Ecto neural progenitor cell (in vitro differentiated cells): ENCODE measurements at places on chromosomes 11 and 22.

GRCh38 chr11:1803246-1803645 is 31.5 kb upstream of the SYT8 start:
- no peak for DNase-seq

DNA sequence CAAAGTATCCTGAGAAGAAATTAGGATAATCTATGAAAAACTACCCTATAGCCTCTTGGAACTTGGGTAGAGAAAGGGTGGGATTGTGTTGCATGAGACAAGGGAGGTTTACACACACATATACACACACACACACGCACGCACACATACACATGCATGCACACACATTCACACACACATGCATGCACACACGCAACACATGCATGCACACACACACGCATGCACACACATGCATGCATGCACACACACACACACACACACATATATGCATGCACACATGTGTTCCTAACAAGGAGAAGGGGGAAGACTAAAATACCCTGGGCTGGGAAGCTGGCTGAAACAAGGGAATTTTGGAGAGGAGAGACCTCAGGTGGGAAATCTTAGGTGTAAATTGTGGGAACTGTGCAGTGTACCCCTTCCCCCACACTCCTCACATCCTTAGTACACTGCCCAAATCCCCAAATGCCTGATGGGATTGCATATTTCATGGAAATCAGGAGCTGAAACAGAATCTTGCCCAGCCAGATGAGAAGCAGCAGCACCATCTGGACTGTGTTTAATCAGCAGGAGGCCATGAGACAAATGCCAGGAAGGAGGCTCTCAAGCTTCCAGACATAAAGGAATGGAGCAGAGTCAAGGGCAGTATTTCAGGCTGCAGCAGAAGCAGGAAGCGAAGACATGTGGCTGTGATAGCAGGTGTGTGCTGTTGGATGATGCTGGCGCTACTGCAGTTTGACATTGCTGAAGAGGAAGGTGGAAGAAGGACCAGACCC is 14.6 kb upstream of the POLD3 start:
- no peak for DNase-seq

DNA sequence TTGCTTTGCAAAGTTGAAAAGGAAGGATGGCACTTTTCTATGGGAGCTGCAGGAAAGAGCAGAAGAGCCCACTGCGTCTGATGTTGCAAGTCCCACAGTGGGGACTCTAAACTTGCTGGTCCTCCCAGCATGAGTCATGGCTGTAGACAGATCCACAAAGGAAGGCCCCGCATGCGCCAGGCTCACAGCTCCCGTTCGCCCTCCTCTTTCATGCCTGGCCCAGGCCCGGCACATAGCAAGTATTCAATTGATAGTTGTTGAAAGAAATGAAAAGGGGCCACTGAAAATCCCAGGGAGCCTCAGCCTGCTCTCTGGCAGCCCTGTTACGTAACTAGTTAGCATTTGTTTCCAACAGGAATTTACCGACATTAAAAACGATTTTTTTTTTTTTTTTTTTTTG is 18.9 kb downstream of the AP1B1 start:
- DNase-seq, result peak; percentile 61

DNA sequence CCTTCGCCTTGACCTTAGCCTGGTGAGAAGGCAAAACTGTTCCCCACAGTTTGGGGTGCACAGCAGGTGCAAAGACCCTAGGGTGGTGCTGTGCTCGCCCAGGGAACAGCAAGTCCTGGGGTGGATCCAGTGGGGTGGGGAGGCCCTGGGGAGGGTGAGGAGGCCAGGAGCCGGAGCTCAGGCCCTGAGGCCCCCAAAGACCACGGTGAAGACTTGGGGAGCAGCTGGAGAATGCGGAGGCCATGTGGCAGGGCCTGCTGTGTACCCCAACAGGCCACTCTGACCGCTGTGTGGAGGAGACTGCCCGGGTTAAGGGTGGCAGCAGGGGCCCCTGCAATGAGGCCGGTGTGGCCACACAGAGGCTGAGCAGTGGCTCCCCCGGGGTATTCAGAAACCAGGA is 101.1 kb upstream of the RTL6 start:
- no peak for DNase-seq

GRCh38 chr22:36245805-36246356 is 6.6 kb upstream of the APOL2 start:
- DNase-seq, result no peak

- DNase-seq, result no peak
Observed at GRCh38 chr11:59999691-60000090, 17.3 kb upstream of the OOSP4B start.

DNA sequence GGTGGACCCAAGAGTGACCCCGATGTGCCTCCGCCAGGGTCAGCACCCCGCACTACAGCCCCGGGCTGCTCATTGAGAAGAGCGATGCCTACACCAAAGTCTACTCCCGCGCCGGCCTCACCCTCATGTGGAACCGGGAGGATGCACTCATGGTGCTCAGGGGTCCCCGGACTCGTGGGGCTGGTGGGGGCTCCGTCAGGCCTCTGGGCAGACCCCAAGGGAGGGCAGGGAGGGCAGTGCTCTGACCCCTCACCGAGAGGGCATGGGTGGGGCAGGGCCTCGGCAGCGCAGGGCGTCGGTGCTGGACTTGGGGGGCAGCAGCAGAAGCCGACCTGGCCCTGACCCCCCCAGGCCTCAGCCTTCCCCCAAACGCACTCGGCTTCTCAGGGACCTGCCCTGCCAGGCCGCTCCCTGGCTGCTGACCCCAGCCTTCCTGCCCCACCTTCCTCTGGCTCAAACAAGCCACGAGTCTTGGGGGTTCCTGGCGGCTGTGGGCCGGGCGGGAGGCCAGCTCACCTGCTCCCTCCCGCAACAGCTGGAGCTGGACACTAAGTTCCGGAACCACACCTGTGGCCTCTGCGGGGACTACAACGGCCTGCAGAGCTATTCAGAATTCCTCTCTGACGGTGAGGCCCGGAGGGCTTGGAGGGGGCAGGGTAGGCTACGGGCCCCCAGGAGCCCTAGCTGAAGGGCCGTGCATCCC is 2.9 kb downstream of the MUC2 start:
- no peak for DNase-seq

- no peak for DNase-seq
Observed at GRCh38 chr11:113319085-113319484, 4.7 kb downstream of the TTC12 start.

GRCh38 chr11:113840932-113841664 is 34.3 kb downstream of the USP28 start:
- no peak for DNase-seq

GRCh38 chr11:65323813-65324212 is 9.1 kb downstream of the CDC42EP2 start:
- no peak for DNase-seq

GRCh38 chr22:43136255-43136654 is 6.9 kb downstream of the MCAT start:
- DNase-seq, result no peak

GRCh38 chr11:71946144-71946571 is 17.3 kb downstream of the RNF121 start:
- no peak for DNase-seq

DNA sequence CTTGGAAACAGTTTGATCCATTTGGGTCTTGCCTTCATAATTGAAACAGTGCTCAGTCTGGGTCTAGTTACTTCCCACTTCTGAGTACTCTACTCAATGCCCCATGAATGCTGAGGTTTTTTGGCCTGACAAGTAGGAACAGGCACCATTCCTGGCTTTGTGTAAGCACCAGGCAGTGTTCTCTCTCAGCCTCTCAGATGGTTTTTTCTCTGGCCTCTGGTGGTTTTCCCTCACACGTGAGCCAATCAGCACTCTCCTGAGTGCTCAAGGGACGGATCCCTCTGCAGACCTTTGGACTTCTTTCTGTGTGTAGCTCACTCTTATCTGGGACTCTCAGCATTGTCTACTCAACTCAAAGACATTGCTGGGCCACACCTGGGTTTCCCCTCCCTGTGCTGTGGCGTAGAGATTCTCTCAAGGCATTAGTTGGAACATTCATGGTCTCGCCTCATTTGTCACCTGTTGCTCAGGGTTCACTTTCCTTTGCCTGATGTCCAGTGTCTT is 21.3 kb downstream of the SIK2 start:
- no peak for DNase-seq

DNA sequence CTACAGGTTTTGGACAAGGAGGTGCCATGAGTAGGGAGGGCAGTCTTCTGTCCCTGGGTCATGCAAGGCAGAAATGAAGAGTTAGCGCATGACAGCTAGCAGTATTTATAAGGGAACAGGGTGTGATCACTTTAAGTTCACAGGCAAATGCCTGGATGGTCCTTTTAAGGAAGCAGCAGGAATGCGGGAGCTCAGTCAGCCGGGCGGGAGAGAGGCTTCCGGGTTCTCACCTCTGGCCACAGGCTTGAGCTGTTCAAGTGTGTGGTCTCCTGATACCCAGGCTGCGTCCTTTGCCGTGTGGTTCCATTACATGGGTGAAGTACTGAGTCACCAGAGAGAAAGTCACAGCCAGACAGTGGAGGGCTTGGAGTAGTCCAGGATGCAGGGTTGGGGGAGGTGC is 105.4 kb downstream of the BCR start:
- no peak for DNase-seq

- no peak for DNase-seq
Observed at GRCh38 chr22:16975155-16975885, 32.7 kb downstream of the GAB4 start.

- DNase-seq, result peak; percentile 69
Observed at GRCh38 chr11:32438866-32439489, 3.6 kb upstream of the WT1 start.

- DNase-seq, result no peak
Observed at GRCh38 chr11:103587901-103588788, 448.3 kb upstream of the DDI1 start.

- peak; percentile 85 for DNase-seq
Observed at GRCh38 chr22:31753005-31753633, 700 bp upstream of the DEPDC5 start.

DNA sequence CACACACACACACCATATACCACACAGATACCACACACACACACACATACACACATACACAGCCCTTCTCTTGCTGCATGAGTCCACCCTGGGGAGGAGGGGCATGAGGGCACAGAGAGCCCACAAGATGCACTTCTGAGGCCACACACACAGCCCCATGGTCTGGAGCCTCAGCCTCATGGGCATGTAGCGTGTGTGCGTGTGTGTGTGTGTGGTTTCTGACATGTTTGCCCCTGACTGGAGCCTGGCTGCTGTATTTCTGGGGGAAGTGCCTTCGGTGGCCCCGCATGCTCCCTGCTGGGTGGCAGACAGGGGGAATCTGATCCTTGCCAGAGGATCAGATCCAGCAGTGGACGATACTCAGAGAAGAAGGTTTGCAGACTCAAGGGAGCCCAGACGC is 97.0 kb upstream of the PRR5 start:
- no peak for DNase-seq

DNA sequence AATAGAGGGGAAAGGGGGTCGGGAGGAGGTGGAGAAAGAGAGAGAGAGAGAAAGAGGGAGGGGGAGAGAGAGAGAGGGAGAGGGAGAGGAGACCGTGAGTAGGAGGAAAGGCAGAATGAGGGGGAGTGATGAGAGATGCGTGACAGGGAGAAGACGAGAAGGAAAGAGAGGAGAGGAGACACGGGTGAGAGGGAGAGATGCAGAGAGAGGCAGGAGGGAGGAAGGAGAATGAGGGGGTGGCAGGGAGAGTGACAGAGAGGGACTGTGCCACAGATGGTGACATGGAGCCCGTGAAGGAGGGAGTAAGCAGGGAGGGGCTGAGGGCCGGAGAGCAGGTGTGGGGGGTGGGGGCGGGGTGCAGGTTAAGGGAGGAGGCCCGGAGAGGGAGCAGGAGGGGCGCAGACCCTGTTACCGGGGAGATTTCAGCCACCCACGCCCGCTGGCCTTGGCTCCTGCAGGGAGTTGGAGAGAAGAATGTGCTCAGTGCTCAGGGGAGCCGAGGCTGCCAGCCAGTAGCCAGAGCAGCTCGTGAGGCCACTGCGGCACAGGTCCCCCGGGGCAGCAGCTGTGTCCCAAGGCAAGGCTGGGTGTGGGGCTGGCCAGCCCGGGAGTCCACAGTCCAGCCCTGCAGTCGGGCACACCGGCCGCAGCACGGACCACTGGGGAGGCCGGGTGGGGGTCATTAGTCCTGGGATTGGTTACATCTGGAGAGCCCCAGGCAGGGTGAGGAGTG is at the start of gene SSTR3:
Gene SSTR3 (minus strand): TSS at position 304 of the 733 bp plus-strand sequence. CDS start 4,674 bp downstream, outside the sequence.
- DNase-seq, result peak; percentile 71

- no peak for DNase-seq
Observed at GRCh38 chr22:20236052-20236717, 31.9 kb downstream of the RTN4R start.

DNA sequence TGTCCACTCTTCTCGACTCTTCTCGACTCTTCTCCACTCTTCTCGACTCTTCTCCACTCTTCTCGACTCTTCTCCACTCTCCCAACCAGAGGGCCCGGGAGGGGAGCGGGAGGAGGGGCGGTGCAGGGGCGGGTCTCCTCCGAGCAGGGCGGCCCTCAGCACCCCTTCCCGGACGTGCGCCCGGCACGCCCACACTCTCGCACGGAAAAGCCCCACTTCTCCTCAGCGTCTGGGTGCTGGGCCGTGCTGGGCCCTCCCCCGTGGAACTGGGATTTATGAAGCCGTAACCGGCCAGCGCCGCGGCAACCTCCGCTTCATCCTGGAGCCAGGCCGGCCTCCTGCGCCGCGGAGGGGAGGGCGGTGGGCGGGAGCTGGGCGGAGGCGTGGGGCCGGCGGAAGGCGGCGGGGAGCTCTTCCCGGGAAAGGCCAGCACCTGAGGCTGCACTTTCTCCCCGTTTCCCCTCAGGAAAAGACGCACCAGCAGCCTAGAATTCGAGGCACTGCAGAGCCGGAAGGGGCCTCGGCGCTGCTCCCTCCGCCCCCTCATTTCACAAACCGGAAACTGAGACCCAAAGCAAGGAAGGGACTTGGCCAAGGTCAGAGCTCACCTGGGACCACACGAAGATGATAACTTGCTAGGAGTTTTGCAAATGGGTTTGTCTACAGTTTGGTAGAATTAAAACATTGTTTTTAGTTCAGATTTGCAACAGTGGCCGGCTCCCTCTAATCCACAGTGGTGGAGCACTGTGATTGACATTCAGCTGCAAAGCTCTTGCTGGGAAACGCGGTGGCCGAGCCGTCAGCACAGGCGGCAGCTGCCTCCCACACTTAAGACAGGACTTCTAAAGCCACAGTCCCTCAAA is 31.6 kb upstream of the JAM3 start:
- DNase-seq, result peak; percentile 83

GRCh38 chr11:45724153-45724552 is 58.7 kb upstream of the CHST1 start:
- DNase-seq, result no peak

GRCh38 chr22:49112661-49113626 is 714.7 kb downstream of the BRD1 start:
- DNase-seq, result no peak

- DNase-seq, result no peak
Observed at GRCh38 chr11:8392166-8392565, 128.5 kb upstream of the LMO1 start.

DNA sequence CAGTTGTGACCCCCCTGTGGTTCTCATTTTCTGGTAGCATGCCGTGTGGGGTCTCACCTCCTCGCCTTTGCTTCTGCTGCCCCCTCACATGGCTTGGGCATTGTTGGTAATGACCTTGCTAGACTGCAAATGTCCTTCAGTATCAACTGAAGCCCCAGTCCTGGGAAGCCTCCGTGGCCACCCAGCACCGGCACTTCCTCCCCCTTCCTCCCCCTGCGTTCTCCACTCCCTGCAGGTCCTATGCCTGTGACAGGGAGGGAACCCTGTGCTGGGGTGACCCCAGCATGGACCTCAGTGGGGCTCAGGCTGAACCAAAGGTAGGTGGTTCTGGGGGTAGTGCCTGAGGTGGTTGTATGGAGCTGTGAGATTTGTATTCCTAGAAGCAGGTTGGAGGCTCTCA is 5.9 kb downstream of the ST3GAL4 start:
- no peak for DNase-seq
